ENCODE measurements at places on chromosomes 5 and 9. TPM values are rescaled to one million over a fixed set of nuclear protein-coding genes. Genes with fewer than 3 reads are reported as not detected.

OR1Q1 gene
- not detected for total RNA-seq

DNA sequence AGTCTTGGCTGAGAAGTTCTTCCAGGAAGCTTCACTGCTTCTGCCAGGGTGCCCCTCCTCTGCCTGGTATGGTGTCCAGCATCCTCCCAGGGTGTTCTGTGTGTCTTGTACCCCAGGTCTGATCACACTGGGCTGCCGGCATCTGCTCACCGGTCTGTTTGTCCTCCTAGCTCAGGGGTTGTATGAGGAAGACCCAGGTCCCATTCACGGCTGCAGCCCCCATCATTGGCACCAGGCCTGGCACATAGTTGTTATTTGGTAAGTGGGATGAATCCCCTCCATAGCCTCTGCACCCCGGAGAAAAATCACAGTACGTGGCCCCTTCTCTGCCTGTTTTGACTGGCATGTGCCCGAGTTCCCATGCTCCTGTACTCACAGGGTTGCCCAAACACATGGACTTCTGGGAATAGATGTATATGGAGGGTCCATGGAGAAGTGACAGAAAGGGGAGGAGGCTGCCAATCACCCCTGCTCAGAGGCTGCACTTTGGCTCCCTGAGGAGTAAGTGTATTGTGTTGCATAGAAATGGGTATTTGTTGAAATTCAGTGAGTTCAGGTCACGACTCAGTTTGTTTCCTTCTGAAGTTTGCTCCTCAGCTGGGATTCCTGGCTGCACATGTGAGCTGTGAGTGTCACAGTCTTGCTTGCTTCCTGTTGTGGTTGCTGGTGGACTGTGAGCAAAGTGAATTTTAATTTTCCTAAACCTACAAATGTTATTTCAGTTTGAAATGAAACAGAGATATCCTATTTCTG is 96.2 kb downstream of the HSPA4 start:
- no peak for DNase-seq

STX17 gene
- total RNA-seq: 52.3 TPM

ERAP2 gene
- 0.68 TPM for total RNA-seq

- DNase-seq: no peak
These were observed 29.2 kb downstream of the FREM1 start for GRCh38 chr9:14881006-14881405.

PTBP3 gene
- 39.3 TPM for total RNA-seq

Measured in mesothelial cell of epicardium (in vitro differentiated cells).